ENCODE measurements at places on chromosomes 2 and 18.
A peak's percentile ranks its signal among the peaks of the same experiment; 100 is the strongest.

- no peak for DNase-seq
Measured at GRCh38 chr2:100978582-100979191, 23.4 kb upstream of the RPL31 start.

GRCh38 chr2:199452260-199452990, 5.3 kb downstream of the SATB2 start:
- no peak for DNase-seq

- no peak for DNase-seq
Measured at GRCh38 chr18:70319187-70319586, 30.3 kb downstream of the SOCS6 start.

GRCh38 chr2:187511356-187512315, 42.6 kb downstream of the TFPI start:
- no peak for DNase-seq

DNA sequence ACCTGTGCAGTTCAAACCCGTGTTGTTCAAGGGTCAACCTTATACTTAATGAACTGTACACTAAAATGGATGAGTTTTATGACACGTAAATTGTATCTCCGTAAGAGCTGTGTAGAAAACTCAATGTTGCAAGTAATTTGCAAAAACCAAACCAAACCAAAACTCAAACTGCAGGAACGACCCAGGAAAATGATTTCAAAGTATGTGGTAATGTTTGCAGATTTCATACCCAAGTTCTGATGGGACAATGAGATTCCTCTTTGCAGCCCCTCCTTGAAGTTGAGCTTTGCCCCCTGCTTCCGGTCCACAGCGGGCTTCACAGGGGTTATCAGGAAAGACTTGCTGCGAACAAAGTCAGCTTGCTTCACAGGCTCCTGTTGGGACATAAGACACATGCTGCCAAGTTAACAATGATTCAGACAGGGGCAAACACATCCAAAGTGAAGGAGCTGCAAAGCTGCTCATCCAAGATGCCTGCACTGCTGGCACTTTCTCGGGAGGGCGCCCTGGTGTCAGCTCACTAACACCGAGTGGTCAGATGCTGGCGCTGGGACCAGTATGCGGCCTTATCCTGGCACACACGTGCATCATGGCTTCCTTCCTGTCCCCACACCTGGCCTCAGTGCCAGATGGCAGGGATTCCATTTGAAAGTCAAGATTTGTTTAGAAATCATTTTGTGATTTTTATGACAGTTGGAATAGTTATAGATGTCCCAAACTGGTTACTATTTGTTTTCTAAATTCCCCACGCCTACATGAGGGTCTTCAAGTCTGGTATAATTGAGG, 65.2 kb upstream of the MGAT4A start:
- DNase-seq: no peak

DNA sequence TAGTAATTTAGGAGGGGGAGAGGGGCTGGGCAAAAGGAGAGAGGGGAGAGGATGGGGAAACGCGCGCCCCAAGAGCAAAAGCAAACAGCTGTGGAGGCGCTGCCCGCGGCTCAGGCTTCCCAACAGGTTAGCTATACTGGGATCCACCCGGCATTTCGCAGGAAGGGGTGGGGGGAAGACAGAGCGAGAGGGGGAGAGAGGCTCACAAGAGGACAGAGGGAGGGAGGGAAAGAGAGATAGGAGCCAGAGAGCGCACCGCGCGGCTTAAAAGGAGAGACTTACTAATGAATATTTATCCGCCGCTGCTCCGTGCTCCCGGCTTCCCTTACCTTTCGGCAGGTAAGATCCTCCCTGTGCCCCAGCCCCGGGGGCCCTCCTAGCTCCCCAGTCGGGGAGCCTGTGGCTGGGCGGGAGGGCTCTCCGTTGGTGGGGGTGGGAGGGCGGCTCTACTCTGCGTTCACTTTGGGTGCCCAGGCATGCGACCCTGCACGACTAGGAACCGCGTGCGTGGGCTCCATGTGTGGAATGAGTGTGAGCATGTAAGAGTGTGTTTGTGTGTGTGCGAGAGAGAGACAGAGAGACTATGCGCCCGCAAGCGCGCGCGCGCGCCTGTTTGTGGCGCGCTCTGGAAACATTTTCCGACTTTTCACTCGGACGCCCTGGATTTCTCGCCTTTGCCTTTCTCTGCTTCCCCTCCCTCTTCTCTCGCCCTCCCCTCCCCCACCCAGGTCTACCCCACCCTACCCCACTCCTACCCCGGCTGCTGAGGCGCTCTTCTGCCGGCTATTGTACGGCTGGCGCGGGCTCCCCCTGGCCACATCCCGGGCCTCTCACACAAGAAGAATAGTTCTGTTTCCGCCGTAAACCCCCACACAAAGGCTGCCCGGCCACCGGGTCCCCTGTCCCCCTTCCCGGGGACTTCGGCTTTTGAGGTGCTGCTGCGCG, 7.2 kb upstream of the SIX3 start:
- DNase-seq: no peak

DNA sequence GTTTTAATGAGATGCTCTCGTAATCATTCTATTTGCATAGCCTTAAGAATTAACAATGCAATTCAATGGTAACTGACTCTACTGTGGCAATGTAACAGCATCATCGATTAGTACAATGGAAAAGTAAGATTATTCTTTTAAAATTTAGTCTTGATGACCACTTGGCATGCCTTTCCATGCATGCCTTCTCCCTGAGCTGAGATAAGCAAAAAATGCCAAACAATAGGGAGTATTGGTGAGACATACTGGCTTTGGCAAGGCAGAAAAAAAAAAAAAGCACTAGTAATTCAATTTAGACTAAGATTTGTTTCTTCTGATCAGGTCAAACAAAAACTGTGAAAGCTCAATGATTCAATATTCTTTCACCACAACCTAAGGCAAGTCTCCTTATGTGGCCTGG, 110.8 kb upstream of the TRIB2 start:
- DNase-seq: no peak

DNA sequence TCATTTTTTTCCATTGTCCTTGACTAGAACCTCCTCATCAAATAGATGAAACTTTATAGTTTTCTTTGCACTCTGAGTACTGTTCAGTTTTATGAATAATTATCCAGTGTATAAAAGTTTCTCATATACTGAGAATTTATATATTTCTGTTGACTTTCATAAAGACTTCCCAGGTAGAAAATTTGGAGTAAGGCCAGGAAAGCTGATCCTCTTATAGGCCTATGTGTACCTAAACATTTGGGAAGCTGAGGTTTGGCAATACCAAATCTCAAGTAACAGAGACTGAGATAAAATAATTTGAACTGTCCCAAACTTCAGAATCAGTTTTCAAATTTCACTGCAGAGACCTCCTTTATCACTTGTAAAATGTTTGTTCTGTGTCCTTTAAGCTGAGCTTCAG, 43.4 kb downstream of the CCDC102B start:
- no peak for DNase-seq

DNA sequence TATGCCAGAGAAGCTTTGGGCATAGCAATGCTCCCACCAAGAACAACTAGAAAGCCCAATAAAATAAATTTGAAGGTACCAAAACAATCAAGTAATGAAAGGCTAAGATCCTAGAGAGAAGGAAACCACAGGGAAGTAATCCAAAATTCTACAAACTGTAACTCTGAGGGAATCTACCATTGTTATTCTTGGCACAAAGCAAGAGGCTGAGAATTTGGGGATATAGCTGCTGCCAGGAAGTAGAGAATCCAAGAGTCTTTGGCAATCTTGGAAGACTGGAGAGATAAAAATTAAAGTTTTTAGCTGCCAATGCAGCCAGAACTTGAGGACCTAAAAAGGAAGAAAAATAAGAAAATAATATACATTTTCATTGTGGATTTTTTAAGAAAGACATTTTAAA, 68.5 kb downstream of the PIGN start:
- no peak for DNase-seq

GRCh38 chr18:23565916-23566547, 20.3 kb downstream of the NPC1 start:
- no peak for DNase-seq

DNA sequence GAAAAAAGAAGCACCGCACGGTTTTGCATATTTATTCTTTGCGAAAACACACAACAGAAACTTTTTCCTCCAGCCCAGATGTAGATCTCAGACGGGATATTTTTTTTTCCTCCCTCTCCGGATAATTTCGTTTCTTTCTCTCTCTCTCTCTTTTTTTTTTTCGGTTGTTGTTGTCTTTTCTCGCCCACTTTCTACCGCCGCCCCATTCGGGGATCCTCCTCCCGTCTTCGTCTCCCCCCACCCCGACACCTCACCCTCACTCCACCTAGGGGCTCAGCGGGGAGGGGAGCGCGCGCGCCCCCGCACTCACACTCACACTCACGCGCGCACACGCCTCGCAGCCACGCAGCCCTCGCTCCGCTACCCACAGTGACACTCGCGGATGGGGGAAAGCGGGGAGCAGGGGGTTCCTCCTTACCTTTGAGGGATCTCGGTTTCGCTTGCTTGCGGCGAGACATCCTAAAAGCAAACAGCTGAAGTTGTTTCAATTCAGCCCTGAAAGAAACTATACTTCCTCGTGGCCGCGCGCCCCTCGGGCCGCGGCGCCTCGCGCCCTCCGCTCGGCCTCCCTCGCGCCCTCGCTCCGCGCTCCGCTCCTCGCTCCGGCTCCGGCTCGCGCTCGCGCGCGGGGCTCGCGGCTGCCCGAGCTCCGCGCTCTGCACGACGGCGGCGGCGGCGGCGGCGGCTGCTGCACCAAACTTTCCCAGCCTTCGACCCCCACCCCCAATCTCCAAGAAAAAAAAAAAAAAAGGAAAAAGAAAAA, 1.3 kb downstream of the ZNF521 start:
- peak; percentile 19 for DNase-seq

DNA sequence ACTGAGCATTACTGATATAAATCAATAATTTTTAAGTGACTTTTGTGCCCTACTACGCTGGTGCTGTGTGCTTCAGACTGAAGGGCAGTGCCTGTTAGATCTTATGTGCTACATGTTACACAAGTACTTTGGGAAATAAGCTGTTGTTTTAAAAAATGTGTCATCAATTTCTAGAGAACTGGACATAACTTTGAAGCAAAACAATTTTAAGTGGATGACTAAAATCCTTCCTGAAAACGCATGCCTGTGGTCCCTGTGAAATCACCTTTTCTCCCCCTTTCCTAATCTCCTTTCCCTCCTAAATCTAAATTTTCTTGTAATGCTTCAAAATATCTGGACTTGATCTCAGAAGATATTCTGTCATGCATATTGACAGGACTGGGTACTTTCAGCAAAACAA, 7.1 kb upstream of the IL1RL1 start:
- DNase-seq: no peak

DNA sequence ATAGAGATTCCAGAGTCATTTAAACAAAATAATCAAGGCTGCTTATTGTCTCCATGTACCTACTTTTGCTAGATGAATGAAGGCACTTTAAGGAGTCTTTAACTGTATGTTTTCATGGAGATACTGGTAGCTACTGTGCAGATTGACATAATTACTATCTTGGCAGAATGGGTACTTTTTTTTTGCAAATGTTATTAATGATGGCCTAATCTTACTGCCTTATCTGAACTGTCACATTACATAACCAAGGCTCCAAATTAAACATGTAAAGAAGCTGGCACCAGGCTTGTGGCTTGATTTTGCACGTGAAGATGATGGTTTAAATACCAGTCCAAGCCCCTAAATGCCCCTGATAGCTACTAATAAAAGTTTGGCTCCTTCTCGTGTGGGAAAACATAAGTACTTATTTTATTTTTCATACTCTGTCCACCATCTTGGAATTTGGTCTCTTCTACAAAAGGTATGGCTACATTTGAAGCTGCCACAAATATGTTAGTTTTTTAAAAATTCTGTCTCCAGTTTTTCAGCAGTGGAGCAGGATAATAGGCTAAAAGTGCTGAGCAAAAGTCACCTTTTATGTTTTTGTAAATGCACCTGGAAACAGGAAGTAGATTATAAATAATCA, 4.1 kb downstream of the TRIB2 start:
- DNase-seq: no peak
